ENCODE measurements at places on chromosomes 1 and 21. TPM values are rescaled to one million over a fixed set of nuclear protein-coding genes. Genes with fewer than 3 reads are reported as not detected.
A peak's percentile ranks its signal among the peaks of the same experiment; 100 is the strongest.

The EXO1 gene
- 5.9 TPM for total RNA-seq

The OR14K1 gene
- total RNA-seq = not detected

The WDR64 gene
- total RNA-seq = not detected

The NECTIN4 gene
- total RNA-seq = 49.6 TPM

The PALMD gene
- 58.0 TPM for total RNA-seq

The IFI44L gene
- total RNA-seq = 3.0 TPM

The TRPM2 gene
- 1.8 TPM for total RNA-seq

The SLC35F3 gene
- 0.79 TPM for total RNA-seq

The MAP7D1 gene
- 49.6 TPM for total RNA-seq

The CFHR4 gene
- not detected for total RNA-seq

The ZFP69B gene
- 3.5 TPM for total RNA-seq

The KRTAP10-9 gene
- 0.20 TPM for total RNA-seq

The GPN2 gene
- total RNA-seq = 9.0 TPM

The A3GALT2 gene
- total RNA-seq = not detected

DNA sequence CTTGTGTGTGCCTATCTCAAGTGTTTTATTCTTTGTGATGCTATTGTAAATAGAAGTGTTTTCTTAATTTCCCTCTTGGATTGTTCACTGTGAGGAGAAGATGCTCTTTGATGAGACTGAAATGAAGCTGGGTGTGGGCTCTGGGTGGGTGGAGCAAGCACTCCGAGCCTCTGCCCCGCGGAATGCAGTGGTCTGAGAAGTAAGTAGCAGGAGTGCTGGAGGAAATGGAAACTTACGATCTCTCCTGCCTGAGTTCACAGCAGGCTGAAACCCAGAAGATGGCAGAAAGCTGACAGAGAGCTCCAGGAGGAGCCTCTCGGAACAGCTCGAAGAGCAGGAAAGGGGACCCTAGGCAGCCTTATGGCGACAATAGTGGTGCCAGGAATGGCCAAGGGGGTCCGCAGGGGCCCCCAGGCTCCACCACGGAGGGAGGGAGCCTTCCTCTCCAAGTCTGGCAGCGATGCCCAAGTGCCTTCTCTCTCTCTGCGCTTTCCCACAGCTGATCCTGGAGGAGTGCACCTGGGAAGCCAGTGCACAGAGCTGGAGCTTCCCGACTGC lies 126.8 kb upstream of the COL6A1 start:
- no peak for DNase-seq

DNA sequence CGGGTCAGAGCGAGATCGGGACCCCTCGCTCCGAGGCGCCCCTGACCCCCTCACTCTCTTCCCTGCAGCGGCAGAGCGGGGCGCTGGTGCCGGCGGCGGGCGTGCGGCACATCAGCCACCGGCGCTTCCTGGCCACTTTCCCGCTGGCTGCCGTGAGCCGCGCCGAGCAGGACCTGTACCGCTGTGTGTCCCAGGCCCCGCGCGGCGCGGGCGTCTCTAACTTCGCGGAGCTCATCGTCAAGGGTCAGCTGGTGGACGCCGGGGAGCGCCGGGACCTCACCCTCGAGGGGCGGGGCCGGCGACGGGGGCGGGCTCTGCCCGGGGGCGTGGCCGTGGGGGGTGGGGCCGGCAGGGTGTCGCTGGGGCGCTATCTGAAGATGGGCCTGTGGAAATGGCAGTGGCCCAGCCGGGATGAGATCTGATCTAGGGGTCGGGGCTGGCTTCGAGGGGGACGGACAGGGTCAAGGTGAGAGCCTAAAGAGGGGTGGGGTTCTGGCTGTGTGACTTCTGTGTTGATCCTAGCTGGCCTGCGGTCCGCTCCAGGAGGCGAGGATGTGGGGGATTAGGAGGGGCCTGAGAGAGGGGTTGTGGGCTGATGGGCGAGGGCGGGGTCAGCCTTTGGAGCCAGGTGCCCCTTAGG lies 23.6 kb downstream of the PTPRU start:
- no peak for DNase-seq

DNA sequence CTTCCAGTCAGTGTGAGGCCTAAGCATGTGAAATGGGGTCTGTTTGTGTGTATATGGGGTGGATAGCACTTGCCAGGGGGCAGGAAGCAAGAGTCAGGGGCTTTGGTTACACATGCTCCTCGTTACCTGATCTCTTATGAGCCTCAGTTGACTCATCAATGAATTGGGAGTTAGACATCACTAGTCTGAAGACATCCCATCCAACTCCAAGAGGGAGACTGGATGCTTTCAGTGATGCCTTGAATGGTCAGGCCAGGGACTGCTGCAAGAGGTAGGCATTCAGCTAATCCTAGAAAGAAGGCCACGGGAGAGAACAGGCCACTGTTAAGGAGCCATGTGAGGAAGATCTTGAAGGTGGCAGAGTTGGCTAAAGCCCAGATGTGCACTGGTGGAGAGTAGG lies 6.3 kb downstream of the RAB25 start:
- no peak for DNase-seq

- no peak for DNase-seq
Measured at GRCh38 chr1:178530502-178530901, 17.6 kb downstream of the TEX35 start.

DNA sequence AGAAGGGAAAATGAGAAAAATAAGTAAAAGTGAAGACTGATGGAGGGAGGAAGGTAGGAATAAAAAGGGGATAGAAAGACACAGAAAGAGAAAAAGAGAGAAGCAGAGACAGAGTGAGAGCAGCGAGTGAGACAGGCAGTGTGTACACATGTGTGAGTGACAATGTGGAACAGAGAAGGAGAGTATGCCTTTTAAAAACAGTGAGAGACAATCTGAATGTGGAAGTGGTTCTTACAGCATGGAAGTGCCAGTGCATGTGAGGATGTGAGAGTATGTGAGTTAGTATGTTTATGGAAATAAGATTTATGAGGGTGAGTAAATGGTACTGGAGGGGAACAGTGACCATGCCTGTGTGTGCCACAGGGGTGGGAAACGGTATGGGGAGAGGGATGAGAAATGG lies 1.2 kb downstream of the NEGR1 start:
- no peak for DNase-seq

- DNase-seq = no peak
Measured at GRCh38 chr1:86971778-86972177, 57.3 kb downstream of the HS2ST1 start.

DNA sequence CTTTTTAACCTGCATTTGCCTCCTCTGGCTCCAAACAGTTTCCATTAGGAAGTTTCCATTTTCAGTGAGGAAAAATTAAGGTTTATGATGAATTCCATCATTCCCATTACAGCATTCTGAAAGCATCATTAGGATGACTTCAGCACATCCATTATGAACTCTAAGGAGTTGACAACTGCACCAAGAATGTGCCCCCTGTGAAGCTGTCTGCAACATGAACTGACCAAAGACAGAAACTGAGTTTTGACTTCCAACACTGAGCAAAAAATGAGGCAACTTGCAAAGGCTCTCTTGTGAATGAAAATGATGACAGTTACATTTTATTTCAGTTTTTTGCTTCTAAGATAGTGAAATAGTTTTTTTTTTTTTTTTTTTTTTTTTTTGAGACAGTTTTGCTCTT lies 18.3 kb upstream of the KCNE1 start:
- DNase-seq = no peak

GRCh38 chr1:1124508-1124785 lies 8.6 kb upstream of the C1orf159 start:
- DNase-seq = no peak

DNA sequence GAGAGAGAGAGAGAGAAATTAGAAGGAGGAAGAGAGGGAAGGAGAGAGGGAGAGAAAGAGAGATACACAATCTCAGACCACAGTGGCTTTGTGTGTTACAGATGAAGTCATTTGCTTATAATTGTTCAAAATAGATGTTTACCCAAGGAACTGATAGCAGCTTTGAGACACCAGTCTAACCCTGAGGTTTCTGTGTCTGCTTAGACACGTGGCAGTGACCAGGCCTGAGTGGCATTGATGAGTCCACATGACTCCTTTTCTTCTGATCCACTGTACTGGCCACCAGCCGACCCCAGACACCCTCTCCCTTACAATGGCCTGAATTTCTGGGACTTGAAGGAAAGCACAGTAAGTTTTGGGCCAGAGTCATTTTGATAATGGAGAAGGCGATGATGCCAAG lies 104.9 kb downstream of the DUSP10 start:
- no peak for DNase-seq

DNA sequence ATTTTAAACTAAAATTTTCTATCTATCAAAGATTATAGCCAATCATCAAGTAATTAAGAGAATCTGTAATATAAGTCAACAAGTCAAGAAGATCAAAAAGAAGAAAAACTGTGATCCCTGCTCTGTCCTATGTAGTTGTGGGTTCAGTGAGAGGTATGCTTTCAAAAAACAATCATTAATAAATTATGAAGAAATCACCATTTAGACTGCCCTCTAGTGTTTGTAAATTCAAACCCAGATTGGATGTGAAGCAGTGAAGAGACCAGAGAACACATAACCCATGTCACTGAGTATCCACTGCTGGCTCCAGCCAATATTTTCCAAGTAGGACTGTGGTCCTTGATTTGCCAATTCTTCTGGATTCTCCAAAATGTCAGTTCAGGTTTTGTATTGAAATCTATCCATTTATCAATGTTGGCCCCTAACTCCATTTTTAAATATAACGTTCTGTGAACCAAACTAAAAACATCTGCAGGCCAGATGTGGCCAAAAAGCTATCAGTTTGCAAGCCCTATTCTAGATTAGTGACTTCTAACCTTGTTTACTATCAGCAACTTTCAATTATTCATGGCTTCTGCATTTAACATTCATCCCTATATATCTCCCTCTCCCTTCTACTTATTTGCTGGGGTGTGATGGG lies 467.5 kb upstream of the CXADR start:
- no peak for DNase-seq

DNA sequence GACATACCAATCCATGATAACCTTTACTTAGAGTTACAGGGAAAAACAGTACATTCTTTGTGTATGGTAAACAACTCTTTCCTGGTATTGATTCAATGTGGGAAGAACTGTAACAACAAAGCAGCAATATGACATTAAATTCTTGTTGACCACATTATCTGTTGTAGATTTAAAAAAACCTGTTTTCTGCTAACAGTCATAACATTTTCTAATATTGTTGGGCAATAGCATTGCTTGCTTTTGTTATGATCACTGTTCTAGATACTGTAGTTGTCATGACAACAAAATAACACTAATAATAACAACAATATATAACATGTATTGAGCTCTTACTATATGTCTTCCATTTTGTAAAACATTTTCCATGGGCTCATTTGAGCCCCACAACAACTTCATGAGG lies 54.2 kb downstream of the PDE4B start:
- DNase-seq = no peak

GRCh38 chr1:232038706-232039677 lies 412.4 kb downstream of the DISC1 start:
- peak; percentile 88 for DNase-seq

DNA sequence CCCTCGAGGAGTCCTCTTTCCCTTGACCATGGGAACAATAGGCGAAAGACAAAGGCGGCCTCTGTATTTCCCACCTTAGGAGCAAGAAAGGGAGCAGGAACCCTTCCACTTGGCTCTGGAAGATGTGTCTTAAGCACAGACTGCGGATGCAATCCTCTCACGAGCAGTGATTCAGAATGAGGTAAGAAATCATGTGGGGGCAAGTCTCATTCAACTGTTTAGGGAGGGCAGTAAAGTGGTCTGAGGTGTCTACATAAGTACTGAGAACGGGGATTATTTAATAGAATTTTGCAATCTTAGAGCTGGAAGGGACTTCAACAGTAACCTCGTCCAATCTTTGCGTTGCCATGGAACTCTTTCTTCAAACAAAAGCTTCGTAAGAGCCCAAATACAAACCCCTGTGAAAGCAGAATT lies 1.6 kb upstream of the DYRK3 start:
- peak; percentile 38 for DNase-seq

- DNase-seq = no peak
Measured at GRCh38 chr1:41621791-41622190, 137.3 kb upstream of the EDN2 start.

- DNase-seq = no peak
Measured at GRCh38 chr1:47479664-47480063, 41.8 kb downstream of the FOXD2 start.

GRCh38 chr21:24693779-24694178 lies 913.5 kb downstream of the MRPL39 start:
- no peak for DNase-seq

DNA sequence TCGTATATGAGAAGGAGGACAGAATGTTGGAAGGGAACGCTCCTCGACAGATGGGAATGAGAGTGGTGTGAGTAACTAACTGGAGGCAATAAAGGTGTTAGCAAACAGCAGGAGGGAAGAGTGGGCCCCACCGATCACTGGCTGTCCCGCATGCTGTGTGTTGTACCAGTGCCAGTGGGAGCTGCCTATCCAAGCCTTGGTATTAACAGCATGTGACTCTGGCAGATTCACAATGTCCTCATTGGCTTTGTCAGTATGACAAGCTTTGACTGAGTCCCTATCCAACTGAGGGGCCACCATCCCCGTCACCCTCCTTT lies 188.3 kb downstream of the NRIP1 start:
- no peak for DNase-seq

DNA sequence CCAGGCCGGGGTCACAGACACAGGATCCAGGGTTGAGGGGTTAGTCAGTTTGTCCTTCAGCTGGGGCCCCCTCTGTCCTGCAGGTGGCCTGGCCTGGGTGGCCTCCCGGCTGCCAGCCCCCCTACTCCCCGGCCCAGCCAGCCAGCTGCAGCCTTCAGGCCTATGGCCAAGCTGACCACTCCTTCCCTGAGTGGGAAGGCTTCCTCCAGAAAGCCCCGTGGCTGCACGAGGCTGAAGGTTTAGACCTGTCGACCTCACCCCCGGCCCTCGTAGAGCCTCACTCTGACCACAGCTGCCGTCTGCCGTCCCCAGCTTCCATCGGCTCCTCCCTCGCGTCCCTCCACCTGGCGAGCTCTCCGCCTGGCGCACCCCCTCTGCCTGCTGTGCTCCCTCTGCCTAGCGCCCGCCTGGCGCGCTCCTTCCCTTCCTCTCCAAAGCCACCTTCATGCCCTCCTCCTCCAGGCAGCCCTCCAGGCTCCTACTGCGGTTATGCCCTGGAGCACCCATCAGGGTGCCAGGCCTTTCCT lies 9.6 kb downstream of the TTLL10 start:
- DNase-seq = no peak

GRCh38 chr1:69645477-69645876 lies 77.8 kb downstream of the LRRC7 start:
- no peak for DNase-seq

GRCh38 chr1:51664421-51665240 lies 47.7 kb downstream of the OSBPL9 start:
- DNase-seq = no peak

- no peak for DNase-seq
Measured at GRCh38 chr1:87077959-87078639, 163.7 kb downstream of the HS2ST1 start.

DNA sequence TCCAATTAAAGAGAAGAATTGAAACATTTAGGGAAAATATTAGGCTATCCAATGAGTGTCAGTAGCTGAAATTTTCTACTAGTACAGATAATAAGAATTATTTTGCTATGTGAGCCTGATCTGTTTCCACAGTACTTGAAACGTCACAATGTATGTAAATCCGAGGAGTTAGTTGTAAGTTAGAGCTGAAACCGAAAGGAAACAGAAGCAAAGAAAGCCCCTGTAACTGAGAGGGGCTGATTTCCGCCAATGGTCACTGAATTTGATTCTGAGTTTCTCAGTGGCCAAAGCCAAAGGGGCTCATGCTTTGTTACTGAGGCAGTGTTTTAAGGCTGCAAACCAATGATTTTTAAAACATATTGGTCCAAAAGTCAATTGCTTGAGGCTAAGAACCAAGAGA lies 168.3 kb upstream of the DUSP10 start:
- DNase-seq = no peak

- peak; percentile 24 for DNase-seq
Measured at GRCh38 chr1:27102707-27103468, 52.0 kb downstream of the SLC9A1 start.
